ENCODE measurements at places on chromosomes 7 and 10.

DNA sequence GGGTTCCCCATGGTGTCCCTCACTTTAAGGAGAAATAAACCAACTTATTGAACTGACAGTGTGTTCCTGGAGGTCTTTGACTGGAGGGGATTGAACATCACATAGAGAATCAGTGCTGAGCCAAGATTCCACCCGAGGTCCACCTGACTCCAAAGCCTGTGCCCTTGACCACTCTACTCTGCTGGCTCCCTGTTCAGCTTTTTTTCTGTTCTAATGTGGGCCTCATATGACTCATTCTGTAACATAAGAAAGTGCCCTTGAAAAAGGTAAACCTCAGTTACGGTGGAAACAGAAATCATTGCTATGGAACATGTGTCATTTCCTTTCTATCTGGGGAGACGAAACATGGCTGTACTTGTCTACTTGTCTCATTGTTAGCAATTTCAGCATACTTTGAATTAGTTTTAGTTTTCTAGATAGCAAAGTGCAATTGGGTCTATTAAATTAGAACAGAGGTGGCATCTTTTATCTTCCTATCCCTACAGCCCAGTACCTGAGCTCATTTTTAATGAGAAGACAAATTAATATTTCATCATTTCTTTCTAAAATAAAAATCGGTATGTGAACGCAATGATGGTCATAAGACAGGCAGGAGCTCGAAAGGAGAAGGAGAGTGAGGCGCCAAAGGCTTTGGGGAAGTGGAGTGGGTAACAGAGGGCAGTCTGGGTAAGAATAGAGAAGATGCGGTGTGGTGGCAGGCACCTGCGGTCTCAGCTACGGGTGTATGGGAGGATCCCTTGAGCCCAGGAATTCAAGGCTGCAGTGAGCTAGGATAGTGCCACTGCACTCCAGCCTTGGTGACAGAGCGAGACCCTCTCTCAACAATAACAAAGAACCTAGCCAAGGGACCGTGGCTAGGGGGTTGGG is 1.5 kb downstream of the GSDME start:
- H3K4me1 ChIP-seq = no peaks in the 10 kb centered on the region
- H3K27me3 ChIP-seq = no peaks in the 10 kb centered on the region
- no peaks in the 10 kb centered on the region for H3K36me3 ChIP-seq
- peak overlapping the region; percentile 95 for H3K27ac ChIP-seq

- H3K36me3 ChIP-seq = no peaks in the 10 kb centered on the region
- no peak for DNase-seq
- no peak overlapping the region for H3K27ac ChIP-seq
Observed at GRCh38 chr7:149573519-149573918, 75.9 kb upstream of the ZNF746 start.

DNA sequence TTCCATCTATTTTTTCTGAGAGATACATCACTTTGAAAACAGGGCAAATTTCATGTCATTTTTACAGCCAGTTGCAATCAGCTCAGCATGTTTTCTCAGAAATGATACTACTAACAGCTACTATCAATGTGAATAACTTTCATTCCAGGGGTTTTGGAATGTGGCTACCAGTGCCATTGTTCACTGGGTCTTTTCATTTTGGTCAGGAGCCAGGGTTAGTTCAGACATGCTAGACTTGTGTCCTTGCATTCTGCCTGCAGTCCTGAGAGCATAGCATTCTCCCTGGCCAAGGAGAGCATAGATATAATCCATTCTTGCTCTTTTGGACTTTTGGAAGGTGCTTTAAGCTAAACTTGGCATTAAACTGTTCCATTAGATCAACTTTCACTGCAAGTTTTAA is 160.9 kb upstream of the NEBL start:
- H3K4me3 ChIP-seq = no peak overlapping the region
- no peaks in the 10 kb centered on the region for H3K27me3 ChIP-seq
- no peak for DNase-seq
- no peaks in the 10 kb centered on the region for H3K36me3 ChIP-seq
- no peak overlapping the region for H3K27ac ChIP-seq
- no peaks in the 10 kb centered on the region for H3K4me1 ChIP-seq

GRCh38 chr10:126744571-126744970 is 74.1 kb upstream of the C10orf90 start:
- DNase-seq = no peak
- H3K27me3 ChIP-seq = no peaks in the 10 kb centered on the region
- H3K36me3 ChIP-seq = no peaks in the 10 kb centered on the region
- H3K4me3 ChIP-seq = no peak overlapping the region
- no peak overlapping the region for H3K27ac ChIP-seq
- H3K4me1 ChIP-seq = no peaks in the 10 kb centered on the region

DNA sequence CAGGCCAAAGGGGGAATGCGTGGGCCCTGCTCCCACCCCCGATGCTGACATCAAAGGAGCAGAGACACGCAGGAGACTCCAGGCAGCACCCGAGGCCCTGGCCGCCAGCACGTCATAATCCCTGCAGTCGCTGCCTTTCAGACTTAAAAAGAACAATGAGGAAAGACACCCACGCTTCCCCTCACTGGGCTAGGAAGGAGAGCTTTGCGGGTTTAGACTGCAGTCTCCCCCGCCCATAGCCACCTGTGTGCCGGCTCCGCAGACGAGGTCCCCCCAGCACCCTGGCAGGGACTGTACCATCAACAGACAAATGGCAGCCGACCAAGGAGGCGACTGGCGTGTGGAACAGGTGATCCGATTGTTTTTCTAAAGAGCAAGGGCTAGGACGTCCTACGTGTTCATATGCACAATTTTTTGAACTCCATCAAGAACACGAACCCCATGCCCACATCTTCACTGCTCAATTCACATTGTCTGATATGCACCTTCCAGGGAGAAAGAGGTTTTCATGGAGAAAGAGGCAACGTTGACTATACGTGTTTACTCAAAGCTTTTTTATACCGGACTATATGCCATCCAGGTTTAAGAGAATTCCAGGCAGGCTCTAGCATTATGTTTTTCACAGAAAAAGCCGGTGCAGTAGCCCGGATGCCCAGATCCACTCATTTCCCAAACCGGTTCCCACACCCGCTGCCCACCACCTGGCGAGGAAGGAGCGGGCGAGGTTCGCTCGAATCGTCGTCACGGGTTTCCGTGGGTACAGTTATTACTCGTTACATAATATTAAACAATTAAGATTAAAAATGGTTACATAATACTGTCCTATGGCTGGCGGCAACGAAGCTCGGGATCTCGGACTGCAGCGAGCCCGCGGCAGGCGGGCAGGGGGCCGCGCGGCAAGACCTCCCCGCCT is 1.1 kb downstream of the GRB10 start:
- DNase-seq = no peak
- H3K4me3 ChIP-seq = peak overlapping the region; percentile 48
- H3K36me3 ChIP-seq = no peaks in the 10 kb centered on the region
- no peak overlapping the region for H3K27ac ChIP-seq

- no peaks in the 10 kb centered on the region for H3K36me3 ChIP-seq
- H3K4me1 ChIP-seq = no peaks in the 10 kb centered on the region
- DNase-seq = no peak
- H3K27me3 ChIP-seq = no peaks in the 10 kb centered on the region
Observed at GRCh38 chr10:20158086-20158485, 341.9 kb downstream of the PLXDC2 start.

- no peak overlapping the region for H3K4me3 ChIP-seq
- no peak for DNase-seq
- no peaks in the 10 kb centered on the region for H3K27me3 ChIP-seq
- H3K27ac ChIP-seq = no peak overlapping the region
- no peaks in the 10 kb centered on the region for H3K4me1 ChIP-seq
Observed at GRCh38 chr7:16982640-16983350, 101.0 kb upstream of the AGR3 start.

GRCh38 chr7:108770981-108771745 is 201.5 kb downstream of the DNAJB9 start:
- no peaks in the 10 kb centered on the region for H3K27me3 ChIP-seq
- no peaks in the 10 kb centered on the region for H3K4me1 ChIP-seq
- H3K4me3 ChIP-seq = no peak overlapping the region
- H3K27ac ChIP-seq = no peak overlapping the region
- DNase-seq = no peak
- no peaks in the 10 kb centered on the region for H3K36me3 ChIP-seq

- no peaks in the 10 kb centered on the region for H3K36me3 ChIP-seq
- no peak overlapping the region for H3K27ac ChIP-seq
- no peak for DNase-seq
- no peaks in the 10 kb centered on the region for H3K4me1 ChIP-seq
Observed at GRCh38 chr7:156608173-156608478, 32.4 kb upstream of the RNF32 start.

DNA sequence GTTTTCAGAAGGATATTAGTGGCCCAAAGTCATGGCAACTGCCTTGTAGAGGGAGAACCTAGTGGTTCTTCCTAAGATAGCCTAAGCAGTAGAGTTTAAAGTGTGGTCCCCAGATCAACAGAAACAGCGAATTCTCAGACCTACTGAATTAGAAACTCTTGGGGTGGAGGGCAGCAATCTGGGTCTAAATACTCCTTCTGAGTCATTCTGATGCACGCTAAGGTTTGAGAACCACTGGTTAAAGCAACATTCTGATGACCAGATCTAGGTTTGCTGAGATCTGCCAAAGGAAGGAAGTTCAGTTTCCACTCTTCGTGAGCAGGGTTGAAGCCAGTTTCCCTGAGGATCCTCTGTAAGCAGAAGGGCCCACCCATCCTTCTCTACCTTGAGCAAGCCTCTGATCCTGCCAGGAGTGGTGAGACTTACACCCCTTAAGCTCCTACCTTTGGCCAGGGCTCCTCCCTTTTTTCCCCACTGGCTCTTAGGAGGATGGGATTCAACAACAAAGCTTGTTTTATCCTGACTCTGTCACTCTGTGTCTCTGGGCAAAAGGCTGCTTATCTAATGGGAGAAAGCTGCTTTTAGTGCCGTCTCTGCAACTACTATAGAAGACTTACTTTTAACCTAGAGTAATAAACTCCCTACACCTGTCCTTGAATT is 26.8 kb upstream of the TRUB1 start:
- no peaks in the 10 kb centered on the region for H3K4me1 ChIP-seq
- no peak overlapping the region for H3K4me3 ChIP-seq
- H3K27ac ChIP-seq = no peak overlapping the region
- H3K27me3 ChIP-seq = no peaks in the 10 kb centered on the region

DNA sequence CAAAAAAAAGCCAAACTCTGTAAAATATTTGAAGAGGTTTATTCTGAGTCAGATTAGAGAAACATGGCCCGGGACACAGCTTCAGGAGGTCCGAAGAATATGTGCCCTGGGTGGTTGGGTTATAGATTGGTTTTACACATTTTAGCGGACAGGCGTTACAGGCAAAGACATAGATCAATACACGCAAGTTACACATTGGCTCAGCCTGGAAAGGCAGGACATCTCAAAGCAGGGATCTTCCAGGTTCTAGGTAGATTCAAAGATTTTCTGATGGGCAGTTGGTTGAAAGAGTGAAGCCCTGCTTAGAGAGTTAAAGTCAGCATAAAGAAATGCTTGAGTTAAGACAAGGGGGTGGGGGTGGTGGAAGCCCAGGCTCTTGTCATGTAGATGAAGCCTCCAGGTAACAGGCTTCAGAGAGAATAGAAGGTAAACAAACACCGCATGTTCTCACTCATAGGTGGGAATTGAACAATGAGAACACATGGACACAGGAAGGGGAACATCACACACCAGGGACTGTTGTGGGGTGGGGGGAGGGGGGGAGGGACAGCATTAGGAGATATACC is 464.3 kb upstream of the ADARB2 start:
- H3K4me1 ChIP-seq = no peaks in the 10 kb centered on the region
- no peaks in the 10 kb centered on the region for H3K36me3 ChIP-seq
- H3K27ac ChIP-seq = no peak overlapping the region
- H3K27me3 ChIP-seq = no peaks in the 10 kb centered on the region

GRCh38 chr7:22356701-22357310 is at the start of gene RAPGEF5:
Gene RAPGEF5, minus strand, starts transcription at chr7:22357154. Its CDS starts 94 bp downstream, at chr7:22357060.
- DNase-seq = no peak
- H3K27me3 ChIP-seq = no peaks in the 10 kb centered on the region
- H3K4me3 ChIP-seq = peak within 1 kb of the TSS; percentile 30
- H3K4me1 ChIP-seq = no peaks in the 10 kb centered on the region

GRCh38 chr7:99243751-99244337 is 28.8 kb upstream of the MYH16 start:
- H3K36me3 ChIP-seq = no peaks in the 10 kb centered on the region
- DNase-seq = no peak
- no peaks in the 10 kb centered on the region for H3K27me3 ChIP-seq
- no peaks in the 10 kb centered on the region for H3K4me1 ChIP-seq
- H3K27ac ChIP-seq = no peak overlapping the region

GRCh38 chr10:127243490-127244272 is 47.3 kb upstream of the INSYN2A start:
- no peaks in the 10 kb centered on the region for H3K4me1 ChIP-seq
- no peak overlapping the region for H3K27ac ChIP-seq
- H3K4me3 ChIP-seq = no peak overlapping the region
- H3K36me3 ChIP-seq = peaks cover 1% of the 10 kb centered on the region

GRCh38 chr10:26806557-26806956 is 54.2 kb downstream of the ABI1 start:
- H3K4me3 ChIP-seq = no peak overlapping the region
- DNase-seq = no peak
- no peaks in the 10 kb centered on the region for H3K36me3 ChIP-seq
- no peaks in the 10 kb centered on the region for H3K27me3 ChIP-seq
- no peak overlapping the region for H3K27ac ChIP-seq

- H3K27ac ChIP-seq = no peak overlapping the region
- H3K4me3 ChIP-seq = no peak overlapping the region
- no peaks in the 10 kb centered on the region for H3K36me3 ChIP-seq
- no peaks in the 10 kb centered on the region for H3K4me1 ChIP-seq
Observed at GRCh38 chr7:107332488-107333269, 137.2 kb upstream of the GPR22 start.

GRCh38 chr7:143405173-143406001 is 3.3 kb downstream of the EPHA1 start:
- H3K27ac ChIP-seq = no peak overlapping the region
- H3K4me1 ChIP-seq = peaks cover 15% of the 10 kb centered on the region
- no peaks in the 10 kb centered on the region for H3K36me3 ChIP-seq
- DNase-seq = peak; percentile 44
- H3K4me3 ChIP-seq = no peak overlapping the region
- no peaks in the 10 kb centered on the region for H3K27me3 ChIP-seq

- no peak overlapping the region for H3K4me3 ChIP-seq
- H3K27ac ChIP-seq = no peak overlapping the region
- no peak for DNase-seq
- H3K4me1 ChIP-seq = no peaks in the 10 kb centered on the region
- no peaks in the 10 kb centered on the region for H3K36me3 ChIP-seq
Observed at GRCh38 chr7:149690688-149691446, 82.5 kb downstream of the ZNF467 start.

DNA sequence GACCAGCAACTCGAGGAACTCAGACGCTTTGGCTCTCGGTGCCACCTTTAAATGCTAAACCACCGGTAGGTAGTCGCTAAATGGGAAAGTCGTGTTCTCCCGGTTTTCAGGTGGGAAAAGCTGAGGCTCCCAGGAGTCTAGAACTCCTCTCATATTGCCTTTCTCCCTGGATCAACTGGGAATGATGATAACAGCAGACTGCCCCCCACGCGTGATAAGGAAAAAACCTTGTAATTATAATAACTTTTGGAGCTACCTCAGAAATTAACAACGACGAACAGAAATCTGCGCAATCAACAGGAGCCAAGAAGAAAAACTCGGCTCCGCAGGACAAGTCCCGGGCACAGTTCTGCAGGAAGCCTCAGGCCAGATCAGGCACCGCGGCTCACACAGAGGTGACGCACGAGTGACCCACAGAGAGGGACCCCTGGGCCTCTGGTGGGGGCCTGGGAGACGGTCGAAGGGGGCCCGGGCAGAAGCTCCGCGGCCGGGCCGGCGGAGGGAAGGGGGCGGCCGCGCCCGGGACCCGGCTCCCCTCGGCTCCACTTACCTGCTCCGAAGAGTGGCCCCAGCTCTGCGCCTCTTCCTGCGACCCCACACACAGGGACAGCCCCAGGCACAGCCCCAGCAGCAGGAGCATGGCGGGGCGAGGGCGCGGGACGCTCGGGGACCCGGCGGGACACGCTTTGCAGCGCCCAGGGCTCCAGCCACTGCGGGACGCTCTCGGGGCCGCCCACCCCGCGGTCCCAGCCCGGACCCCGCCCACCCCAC is at the start of gene ITIH5:
Gene ITIH5, minus strand, starts transcription at position 714 of the 771 bp plus-strand sequence. Its CDS starts 74 bp downstream, at position 640.
- peak within 1 kb of the TSS; percentile 34 for H3K27ac ChIP-seq
- H3K4me1 ChIP-seq = peaks cover 7% of the 10 kb centered on the region
- H3K27me3 ChIP-seq = no peaks in the 10 kb centered on the region

Measured in ascending aorta (tissue), 2 donors.